ENCODE measurements at places on chromosomes 7 and 10. TPM values are rescaled to one million over a fixed set of nuclear protein-coding genes. Genes with fewer than 3 reads are reported as not detected.

DNA sequence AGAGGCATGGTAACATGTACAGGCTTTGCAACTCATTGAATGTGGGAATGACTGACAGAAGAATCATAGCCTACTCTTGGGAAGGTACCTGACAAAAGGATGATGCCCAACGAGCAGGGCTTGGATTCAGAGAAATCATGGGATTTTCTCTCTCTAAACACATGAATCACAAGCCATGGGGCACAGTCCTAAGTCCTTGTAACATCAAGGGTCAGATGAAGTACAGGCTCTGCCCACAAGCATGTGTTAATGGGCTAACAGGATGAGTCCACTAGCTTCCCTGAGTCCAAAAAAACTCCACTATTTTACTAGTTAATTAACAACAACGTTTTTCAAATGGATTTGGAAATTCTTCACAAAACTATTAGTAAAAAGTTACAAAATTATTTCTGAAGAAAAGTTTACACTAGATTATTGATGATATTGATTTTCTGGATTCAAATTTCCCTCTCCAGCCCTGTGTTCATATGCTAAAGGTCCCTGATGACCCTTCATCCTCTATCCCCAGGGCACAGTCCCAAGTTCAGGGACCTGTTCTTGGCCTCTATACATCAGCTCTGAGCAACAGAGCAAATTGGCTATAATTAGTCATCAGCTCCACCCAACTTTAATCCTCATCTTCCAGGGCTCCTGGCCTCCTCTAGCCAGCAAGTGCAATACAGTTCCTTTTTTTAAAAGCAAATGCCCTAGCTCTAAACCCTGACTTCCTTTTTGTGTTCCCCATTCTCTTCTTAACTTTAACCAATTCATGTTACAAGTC lies 99.8 kb downstream of the GSAP start:
- no peaks in the 10 kb centered on the region for H3K27me3 ChIP-seq
- H3K4me1 ChIP-seq = no peaks in the 10 kb centered on the region
- H3K4me3 ChIP-seq = no peak overlapping the region
- no peak for DNase-seq
- H3K36me3 ChIP-seq = no peaks in the 10 kb centered on the region
- no peak overlapping the region for H3K27ac ChIP-seq

DNA sequence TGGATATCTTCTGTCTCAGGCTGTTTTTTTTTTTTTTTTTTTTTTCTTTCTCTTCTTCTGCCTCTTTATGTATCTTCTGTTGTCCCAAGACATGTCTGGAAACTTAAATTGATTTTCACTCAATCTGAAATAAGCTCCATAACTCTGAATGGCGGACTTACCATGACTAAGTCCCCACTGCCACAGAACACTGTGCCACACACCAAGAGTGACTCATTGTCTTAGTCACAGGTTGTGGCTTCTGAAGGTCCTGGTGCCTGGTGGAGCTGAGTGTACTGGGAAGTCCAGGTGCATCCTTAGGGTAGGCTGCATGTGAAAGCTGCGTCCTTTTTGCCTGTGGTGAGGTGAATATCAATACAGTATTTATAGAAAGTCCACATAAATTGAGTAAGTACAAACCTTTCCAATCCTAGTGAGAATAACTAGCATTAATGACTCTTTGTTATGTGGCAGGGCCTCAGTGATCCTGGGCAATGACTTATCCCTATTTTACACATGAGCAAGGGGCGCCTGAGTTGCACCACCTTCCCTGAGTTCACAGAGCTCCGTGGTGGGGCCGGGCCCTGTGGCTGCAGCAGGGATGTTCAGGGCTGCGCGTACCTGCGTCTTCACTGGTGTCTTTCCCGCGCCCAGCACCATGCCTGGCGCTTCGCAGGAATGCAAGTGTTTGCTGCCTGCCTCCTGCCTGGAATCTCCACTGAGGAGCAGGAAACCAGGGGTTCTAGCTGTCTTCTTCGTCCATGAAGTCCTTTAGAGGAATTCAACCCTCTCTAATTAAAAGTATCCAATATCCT lies 4.3 kb downstream of the PFKP start:
- peaks cover 23% of the 10 kb centered on the region for H3K4me1 ChIP-seq
- H3K36me3 ChIP-seq = peaks cover 4% of the 10 kb centered on the region
- peaks cover 4% of the 10 kb centered on the region for H3K27me3 ChIP-seq
- no peak overlapping the region for H3K4me3 ChIP-seq

DNA sequence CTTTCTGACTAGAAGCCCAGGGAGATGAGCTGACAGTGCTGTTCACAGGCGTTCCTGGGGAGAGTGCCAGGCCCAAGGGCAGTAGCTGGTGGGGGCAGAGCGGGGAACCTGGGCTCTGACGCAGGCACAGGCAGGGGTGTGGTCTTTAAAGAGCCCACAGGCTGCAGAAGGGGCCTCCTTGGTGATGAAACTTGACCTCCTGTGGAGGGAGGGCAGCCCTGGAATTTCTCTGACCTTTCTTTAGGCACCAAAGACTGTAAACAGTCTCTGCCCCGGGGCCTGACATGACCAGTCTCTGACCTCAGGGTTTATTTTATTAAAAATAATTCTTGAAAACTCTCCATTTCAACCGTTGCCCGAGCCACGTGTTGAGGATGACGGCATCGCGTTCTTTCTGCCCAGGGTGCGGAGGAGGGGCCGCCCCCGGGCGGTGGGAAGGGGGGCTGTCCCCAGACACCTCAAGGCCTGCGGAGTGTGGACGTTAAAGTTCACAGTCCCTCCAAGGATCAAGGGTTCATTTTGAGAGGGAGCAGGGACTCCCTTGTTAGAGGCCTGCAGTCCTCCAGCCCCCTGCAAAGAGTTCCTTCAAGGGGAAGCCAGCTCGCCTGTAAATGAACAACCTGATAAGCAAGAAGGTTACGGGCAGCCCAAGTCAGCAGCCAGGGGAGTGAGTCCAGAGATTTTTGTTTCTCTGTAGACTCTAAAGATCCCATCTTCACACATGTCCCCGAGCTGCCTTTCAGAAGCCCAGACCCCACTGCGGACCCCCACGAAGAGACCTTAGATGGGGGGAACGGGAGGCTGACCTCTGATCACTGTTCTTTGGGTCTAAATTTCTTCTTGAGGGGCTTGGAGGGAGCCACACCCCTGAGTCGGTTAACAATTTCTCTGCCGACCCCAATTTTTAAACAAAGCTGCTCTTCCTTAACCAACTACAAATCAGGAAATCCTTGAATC lies 128.9 kb downstream of the VIPR2 start:
- H3K36me3 ChIP-seq = no peaks in the 10 kb centered on the region
- peaks cover 15% of the 10 kb centered on the region for H3K4me1 ChIP-seq
- no peaks in the 10 kb centered on the region for H3K27me3 ChIP-seq
- H3K27ac ChIP-seq = no peak overlapping the region

- no peaks in the 10 kb centered on the region for H3K36me3 ChIP-seq
- H3K4me1 ChIP-seq = peaks cover 45% of the 10 kb centered on the region
- DNase-seq = peak; percentile 83
- peaks cover 11% of the 10 kb centered on the region for H3K27me3 ChIP-seq
- peak within 1 kb of the TSS; percentile 71 for H3K4me3 ChIP-seq
- H3K27ac ChIP-seq = peak within 1 kb of the TSS; percentile 53
Measured at GRCh38 chr10:91409869-91410637, at the start of gene HECTD2. Gene HECTD2, plus strand, starts transcription at chr10:91410344. Its CDS starts 95 bp downstream, at chr10:91410439.

- H3K27me3 ChIP-seq = no peaks in the 10 kb centered on the region
- H3K27ac ChIP-seq = no peak overlapping the region
- DNase-seq = no peak
- no peaks in the 10 kb centered on the region for H3K36me3 ChIP-seq
Measured at GRCh38 chr7:136891850-136892249, 23.4 kb downstream of the CHRM2 start.

GRCh38 chr7:108442039-108442568 lies 14.1 kb downstream of the NRCAM start:
- DNase-seq = no peak
- no peak overlapping the region for H3K4me3 ChIP-seq
- no peak overlapping the region for H3K27ac ChIP-seq
- no peaks in the 10 kb centered on the region for H3K4me1 ChIP-seq
- H3K36me3 ChIP-seq = no peaks in the 10 kb centered on the region

DNA sequence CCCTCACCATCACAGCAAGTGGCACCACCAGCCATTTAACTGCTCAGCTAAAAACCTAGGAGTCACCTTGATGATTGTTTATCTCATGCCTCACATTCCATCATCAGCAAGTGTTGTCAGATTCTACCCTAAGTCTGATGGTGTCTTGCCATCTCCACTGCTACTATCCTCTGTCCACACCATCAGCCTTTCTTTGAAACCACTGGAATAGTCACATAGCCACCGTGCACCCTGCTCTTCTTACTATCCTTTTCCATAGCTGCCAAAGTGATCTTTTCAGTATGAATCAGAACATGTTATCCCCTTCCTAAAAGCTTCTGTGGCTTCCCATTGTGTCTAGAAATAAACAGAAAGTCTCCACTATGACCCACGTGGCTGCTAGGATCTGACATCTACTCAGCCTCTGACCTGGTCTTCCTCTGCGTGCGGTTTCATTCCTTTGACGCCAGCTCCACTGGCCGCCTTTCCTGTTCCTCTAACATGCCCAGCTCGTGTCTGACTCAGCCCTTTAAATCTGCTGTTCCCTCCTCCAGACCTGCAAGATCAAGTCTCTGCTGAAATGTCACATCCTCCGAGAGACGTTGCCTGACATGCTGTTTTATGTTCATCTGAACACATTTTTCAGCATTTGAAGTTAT lies 16.5 kb upstream of the CHN2 start:
- DNase-seq = no peak
- no peaks in the 10 kb centered on the region for H3K27me3 ChIP-seq
- H3K27ac ChIP-seq = no peak overlapping the region
- no peak overlapping the region for H3K4me3 ChIP-seq
- H3K4me1 ChIP-seq = no peaks in the 10 kb centered on the region
- H3K36me3 ChIP-seq = no peaks in the 10 kb centered on the region

GRCh38 chr7:28005847-28006231 lies 174.8 kb downstream of the JAZF1 start:
- H3K27ac ChIP-seq = no peak overlapping the region
- H3K27me3 ChIP-seq = no peaks in the 10 kb centered on the region
- DNase-seq = no peak

GRCh38 chr10:100535338-100535714 lies 417 bp upstream of the HIF1AN start:
- no peaks in the 10 kb centered on the region for H3K27me3 ChIP-seq
- H3K27ac ChIP-seq = no peak overlapping the region
- DNase-seq = no peak
- H3K4me1 ChIP-seq = peaks cover 18% of the 10 kb centered on the region
- peaks cover 18% of the 10 kb centered on the region for H3K36me3 ChIP-seq

- peaks cover 48% of the 10 kb centered on the region for H3K4me1 ChIP-seq
- peaks cover 86% of the 10 kb centered on the region for H3K27me3 ChIP-seq
- peak overlapping the region; percentile 38 for H3K4me3 ChIP-seq
- H3K36me3 ChIP-seq = no peaks in the 10 kb centered on the region
Measured at GRCh38 chr7:1246871-1247526, 14.3 kb downstream of the UNCX start.

- no peak for DNase-seq
- H3K4me3 ChIP-seq = no peak overlapping the region
- H3K4me1 ChIP-seq = peaks cover 14% of the 10 kb centered on the region
- H3K27ac ChIP-seq = no peak overlapping the region
- H3K27me3 ChIP-seq = peaks cover 44% of the 10 kb centered on the region
Measured at GRCh38 chr10:122464586-122464985, 3.2 kb downstream of the HTRA1 start.

DNA sequence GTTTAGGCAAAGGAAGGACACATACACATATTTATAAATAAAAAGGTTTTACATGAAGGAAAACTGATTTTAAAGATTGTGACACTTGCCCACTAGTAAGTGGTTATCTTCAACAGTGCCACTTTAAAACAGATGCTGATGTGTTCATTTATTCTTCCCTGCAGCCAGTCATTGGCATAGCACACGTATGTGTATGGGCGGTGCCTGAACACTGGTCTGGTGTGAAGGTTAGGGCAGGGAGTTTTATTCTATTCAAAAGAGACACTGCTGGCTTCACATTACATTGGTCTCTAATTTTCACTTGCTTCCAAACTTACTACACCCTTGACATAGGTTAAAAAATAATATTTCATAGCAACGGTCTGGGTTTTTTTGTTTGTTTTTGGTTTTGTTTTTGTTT lies 57.9 kb downstream of the NOD1 start:
- no peaks in the 10 kb centered on the region for H3K27me3 ChIP-seq
- H3K4me1 ChIP-seq = peaks cover 6% of the 10 kb centered on the region
- DNase-seq = no peak
- H3K4me3 ChIP-seq = no peak overlapping the region

DNA sequence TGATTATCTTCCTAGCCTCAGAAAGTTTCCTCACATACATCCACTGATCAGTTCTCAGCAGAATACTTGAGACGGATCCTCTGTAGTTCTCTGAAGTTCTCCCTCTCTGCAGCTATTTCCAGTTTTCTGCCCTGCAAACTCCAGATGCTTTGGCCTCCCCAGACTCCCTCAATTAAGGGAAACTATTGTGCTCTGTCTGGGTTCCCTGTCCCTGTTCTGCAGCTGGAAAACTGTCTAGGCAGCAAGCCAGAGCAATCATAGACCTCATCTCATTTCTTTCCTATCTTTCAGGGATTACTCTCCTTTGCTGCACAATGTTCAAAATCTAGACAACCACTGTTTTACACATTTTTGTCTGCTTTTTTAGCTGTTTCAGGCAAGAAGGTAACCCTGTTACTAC lies 9.2 kb downstream of the MICU1 start:
- no peaks in the 10 kb centered on the region for H3K27me3 ChIP-seq
- no peak overlapping the region for H3K4me3 ChIP-seq
- no peak overlapping the region for H3K27ac ChIP-seq
- no peaks in the 10 kb centered on the region for H3K4me1 ChIP-seq
- no peak for DNase-seq

- no peak overlapping the region for H3K4me3 ChIP-seq
- H3K27ac ChIP-seq = no peak overlapping the region
- H3K4me1 ChIP-seq = peaks cover 11% of the 10 kb centered on the region
- H3K36me3 ChIP-seq = no peaks in the 10 kb centered on the region
- H3K27me3 ChIP-seq = no peaks in the 10 kb centered on the region
Measured at GRCh38 chr10:104036518-104037260, 49.0 kb downstream of the COL17A1 start.

The GDF2 gene
- total RNA-seq = not detected

The SH3PXD2A gene
- 5.0 TPM for total RNA-seq

The PTPRN2 gene
- 4.0 TPM for total RNA-seq

The LIPM gene
- total RNA-seq = not detected

The PGAM1 gene
- total RNA-seq = 870 TPM

The CALCR gene
- total RNA-seq = 1.4 TPM

The SFTPA1 gene
- not detected for total RNA-seq

Measured in GM23338 (cell line).